Calu3 (cell line): ENCODE measurements at places on chromosomes 1 and 21.

DNA sequence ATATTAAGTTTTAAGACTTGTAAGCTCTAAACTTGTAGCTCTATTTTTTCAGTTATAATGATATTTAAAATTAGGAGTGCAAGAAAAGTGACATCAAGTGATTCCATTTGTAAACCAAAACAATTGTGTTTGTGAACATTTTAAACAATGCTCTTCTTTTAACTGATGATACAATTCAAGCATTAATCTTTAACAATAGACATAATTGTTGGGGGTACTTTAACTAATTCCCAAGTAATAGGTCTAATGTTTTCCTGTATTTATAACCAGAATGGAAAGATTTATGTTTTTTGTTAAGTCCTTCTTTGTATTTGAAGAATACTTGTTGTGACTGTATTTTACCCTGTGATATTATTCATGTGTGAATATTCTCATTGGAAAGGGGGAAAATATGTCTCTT, 6.8 kb downstream of the ATG4C start:
- DNase-seq: no peak

- DNase-seq: peak; percentile 8
Measured at GRCh38 chr1:234186037-234186688, 187.1 kb upstream of the COA6 start.

DNA sequence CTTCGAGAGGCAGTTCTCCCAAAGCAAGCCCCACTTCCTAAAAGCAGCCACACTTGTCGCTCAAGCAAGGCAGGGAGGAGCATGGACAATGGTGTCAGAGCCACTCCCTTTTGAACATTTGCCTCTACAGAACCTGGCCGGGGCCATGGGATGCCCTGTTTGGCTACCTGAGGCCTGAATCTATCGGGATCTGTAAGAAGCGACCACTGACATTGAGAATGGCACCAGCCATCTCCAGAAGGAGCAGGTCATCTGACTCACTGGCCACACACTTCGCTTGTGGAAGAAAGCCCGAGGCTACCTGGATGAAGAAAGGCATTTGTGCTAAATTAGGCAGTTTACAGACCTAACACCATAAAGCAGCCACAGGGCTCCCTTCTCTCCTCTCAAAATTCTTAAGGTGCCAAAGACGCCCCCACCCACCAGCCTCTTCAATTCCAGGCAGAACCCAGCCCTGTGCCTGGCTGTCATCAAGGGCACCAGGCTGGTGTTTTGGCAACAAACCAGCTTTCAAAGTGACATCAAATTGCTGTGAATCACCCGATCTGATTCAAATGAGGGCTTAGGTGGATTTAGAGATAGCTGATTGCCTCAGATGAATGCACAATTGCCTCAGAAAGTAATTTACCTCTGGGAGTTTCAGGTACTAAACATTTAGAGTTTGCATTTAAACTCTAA, 104.8 kb downstream of the ETS2 start:
- peak; percentile 33 for DNase-seq

GRCh38 chr1:222095606-222096475, 354.0 kb upstream of the DUSP10 start:
- peak; percentile 58 for DNase-seq

DNA sequence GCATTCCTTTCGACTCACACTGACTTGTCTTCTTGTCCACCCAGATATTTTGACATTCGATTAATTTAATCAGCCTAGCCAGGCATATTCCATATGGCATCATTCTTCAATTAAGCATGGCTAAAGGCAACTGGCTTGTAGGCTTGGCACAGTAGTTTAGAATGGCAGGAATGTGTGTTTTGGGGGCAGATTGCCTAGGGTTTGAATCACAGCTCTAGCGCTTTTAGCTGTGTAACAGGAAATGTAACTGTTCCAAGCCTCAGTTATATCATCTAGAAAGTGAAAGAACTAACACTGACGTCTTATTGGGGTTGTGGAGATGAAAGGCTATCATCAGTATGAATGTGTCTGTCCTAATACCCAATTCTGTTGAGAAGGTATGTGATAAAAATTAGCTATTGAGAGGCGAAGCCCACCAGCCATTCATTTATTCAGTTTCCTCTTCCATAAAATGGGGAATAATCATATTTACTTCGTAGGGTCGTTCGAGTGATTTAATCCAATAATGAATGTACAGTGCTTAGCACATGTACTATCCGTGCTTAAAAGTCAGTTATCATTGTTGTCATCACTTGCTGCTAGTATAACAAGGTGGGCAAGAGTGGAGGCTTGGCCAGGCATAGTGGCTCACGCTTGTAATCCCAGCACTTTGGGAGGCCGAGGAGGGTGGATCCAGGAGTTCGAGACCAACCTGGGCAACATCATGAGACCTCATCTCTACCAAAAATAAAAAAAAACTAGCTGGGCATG, 41.6 kb upstream of the GRHL3 start:
- no peak for DNase-seq

DNA sequence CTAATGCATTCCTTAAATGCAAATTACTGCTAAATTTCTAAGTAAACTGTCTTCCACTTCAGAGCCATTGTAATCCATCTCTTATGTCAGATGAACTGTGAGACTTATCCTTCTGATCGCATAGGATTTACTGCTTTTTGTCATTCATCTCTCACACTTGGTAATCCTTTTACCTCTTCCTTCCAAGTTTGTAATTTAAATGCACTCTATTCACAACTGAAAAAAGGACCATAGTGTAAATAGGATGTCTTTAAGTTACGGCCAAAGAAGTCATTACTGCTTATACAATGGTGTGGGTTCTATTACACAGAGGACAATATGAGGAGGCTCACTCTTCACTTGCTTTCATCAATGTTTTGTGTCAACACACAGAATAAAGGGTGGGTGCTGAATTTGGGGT, 393.3 kb downstream of the PTBP2 start:
- no peak for DNase-seq

DNA sequence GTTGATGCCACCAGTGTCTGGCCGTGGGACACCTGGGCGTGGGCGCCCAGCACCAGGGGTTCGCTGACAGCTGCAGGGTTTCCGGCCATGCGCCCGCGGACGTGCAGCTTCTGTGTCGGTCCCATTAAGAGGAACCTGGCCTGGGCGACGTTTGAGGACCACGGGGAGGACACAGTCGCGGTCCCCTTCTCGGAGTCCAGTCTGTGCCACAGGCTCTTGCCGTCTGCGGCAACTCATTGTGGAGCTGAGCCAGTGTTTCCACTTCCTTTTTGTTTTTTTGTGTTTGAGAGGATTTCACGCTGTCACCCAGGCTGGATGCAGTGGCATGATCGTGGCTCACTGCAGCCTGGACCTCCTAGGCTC, 1.6 kb upstream of the C1orf159 start:
- DNase-seq: no peak

- DNase-seq: peak; percentile 14
Measured at GRCh38 chr21:33202464-33203363, 27.0 kb upstream of the IFNAR2 start.

- no peak for DNase-seq
Measured at GRCh38 chr21:27045281-27045985, 78.5 kb upstream of the ADAMTS5 start.
